ENCODE measurements at places on chromosomes 6 and 20.

DNA sequence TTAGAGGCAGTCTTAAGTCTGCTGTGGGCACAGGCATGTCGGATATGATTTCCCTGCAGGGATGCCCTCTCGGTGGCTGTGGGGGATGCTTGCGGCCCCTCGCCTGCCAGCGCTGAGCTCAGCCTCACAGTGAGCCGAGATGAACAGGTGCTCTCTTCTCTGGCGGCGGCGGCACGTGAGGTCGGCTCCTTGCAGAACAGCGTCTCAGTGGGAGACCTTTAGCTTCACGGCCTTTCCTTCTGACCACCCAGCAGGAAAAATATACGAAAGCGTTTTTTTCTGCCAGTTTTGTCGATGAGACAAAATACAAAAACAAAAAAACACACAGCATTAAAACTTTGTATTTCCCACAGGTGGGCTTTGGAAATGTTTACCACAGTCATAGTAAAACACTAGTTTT is 23.6 kb downstream of the FOXA2 start:
- DNase-seq: no peak

GRCh38 chr6:155408981-155409380 is 46.7 kb downstream of the NOX3 start:
- no peak for DNase-seq

DNA sequence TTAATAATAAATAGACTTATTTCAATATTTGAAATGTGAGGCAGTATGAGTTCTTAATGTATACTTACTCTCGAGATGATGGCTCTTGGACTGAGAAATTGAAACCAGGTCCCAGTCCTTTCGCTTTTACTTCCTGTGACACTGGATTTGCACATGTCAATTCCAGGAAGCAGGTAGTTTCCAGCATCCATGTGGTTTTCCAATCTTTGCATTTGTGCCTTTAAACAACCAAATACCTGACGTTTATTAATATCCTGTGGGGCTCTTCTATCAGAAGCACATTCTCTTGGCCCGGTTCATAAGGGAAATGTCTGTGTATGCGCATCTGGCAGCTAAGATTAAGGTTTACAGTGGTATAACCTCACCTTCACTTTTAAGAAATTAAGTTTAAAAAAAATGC is 13.1 kb downstream of the UTRN start:
- no peak for DNase-seq

DNA sequence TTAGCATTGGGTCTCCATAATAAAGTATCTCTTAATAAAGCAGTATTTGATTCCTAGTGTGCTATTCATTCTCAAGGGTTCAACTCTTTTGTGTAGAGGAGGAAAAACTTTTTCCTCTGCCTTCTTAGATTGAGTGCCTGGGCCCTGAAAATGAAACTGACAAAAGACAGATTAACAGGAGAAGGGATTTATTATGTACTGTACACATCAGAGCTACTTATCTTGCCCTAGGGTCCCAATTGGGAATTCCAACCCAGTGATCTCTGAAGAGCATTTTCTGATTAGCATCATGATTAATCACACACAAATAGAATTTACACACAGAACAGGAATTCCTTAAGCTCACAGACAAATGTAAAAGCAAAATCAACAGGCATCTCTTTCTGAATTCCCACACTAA is 128.9 kb downstream of the CD164 start:
- no peak for DNase-seq

DNA sequence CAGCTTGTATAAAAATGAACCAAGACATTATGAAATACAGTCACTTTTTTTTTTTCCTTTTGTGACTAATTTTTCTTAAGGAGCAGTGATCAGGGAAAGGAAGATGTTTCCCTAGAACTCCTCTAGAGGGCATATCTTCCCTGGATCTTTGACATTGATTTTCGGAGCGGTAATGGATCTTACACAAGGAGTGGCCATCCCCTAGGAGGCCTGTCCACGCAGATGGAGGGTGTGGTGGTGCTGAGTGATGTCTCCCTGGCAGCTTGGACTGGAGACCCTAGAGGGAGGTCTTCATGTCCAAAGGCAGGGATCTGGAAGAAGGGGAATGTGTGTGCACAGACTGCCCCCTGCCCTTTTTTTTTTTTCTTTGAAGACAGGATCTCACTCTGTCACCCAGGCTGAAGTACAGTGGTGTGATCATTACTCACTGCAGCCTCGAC is 7.0 kb upstream of the KIFC1 start:
- no peak for DNase-seq

GRCh38 chr6:135780326-135780725 is 71.2 kb upstream of the PDE7B start:
- no peak for DNase-seq

GRCh38 chr6:92184933-92185332 is 1234.4 kb downstream of the EPHA7 start:
- no peak for DNase-seq

- no peak for DNase-seq
Measured at GRCh38 chr6:68342286-68342685, 292.8 kb upstream of the ADGRB3 start.

- no peak for DNase-seq
Measured at GRCh38 chr6:130961148-130961547, 101.9 kb downstream of the EPB41L2 start.

GRCh38 chr6:36020154-36020553 is 4.3 kb downstream of the SLC26A8 start:
- no peak for DNase-seq

GRCh38 chr6:109894181-109894580 is 83.9 kb upstream of the GPR6 start:
- no peak for DNase-seq

DNA sequence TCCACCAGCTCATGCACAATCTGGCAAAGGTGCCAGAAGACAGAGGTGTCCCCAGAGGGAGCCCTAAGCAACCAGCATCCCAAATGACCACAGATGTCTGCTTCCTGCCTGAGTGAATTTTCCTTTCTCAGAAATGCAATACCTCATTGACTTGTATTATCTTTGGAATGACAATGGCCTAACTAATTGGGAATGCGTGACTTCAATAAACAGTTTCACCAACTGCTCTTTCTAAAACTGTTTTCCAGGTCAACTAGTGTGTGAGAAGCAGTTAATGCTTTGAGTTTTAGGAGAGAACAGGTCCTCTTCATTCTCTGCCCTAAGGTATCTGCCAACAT is 108.9 kb upstream of the SNX9 start:
- no peak for DNase-seq

GRCh38 chr6:148414836-148415235 is 72.2 kb downstream of the SASH1 start:
- no peak for DNase-seq

GRCh38 chr6:12718015-12718414 is 1.4 kb downstream of the PHACTR1 start:
- no peak for DNase-seq

DNA sequence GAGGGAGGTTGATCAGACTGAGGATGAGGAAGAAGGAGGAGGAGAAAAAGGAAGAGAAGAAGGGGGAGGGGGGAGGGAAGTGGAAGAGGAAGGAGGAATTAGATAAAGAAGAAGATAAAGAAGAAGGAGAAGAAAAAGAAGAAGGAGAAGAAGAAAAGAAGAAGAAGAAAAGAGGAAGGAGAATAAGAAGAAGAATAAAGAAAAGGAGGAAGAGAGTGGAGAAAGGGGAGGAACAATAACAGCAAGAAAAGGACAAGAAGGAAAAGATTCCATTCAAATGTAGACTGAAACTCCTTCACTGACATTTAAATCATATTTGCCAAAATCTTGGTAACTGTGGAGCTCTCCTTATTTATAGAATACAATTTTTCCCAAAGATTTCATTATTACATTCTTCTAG is 34.3 kb upstream of the RCAN2 start:
- no peak for DNase-seq

DNA sequence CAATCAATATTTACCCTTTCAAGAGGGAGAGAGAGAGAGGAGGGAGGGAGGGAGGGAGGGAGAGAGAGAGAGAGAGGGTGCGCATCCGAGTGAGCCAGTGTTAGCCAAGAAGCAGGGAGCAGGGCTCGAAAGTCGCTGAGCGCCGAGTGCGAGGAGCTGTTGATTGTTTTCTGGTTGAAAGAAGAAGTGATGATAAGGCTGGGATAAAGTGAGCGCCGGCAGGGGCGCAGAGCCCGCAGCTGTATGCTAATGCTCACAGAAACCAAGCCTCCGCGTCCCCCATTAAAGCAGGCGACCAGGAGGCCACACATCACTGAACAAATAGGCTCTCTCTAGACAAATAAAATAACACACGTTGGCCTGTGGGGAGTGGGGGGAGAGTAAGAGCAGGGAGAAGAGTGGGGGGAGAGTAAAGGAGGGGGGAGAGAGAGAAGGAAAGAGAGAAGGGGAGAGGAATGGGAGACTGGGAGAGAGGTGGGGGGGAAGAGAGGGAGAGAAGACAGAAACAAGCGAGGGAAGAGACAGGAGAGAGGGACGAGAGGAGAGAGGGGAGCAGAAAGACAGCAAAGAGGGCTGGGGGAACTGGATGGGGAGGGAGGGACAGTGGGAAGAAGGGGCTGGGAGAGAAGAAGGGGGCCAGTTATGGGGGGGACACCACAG is 5.0 kb upstream of the INSM1 start:
- no peak for DNase-seq

DNA sequence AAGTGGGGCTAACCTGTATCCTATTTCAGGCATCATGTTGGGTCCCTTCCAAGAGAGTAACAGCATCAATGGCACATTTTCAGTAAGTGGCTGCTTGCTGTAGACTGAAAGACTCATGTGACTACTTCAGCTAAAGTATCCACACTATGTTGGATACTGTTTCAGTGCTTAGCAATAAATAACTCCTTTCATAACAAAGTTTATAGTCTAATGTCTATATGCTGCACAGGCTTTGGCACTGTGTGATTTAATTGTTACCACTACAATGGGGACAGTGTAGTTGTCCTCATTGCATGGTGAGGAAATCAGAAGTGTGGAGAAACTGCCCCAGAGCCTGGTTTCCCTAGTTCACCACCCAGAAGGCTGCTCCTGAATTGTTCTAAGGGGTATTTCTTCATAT is 318.0 kb upstream of the PTCHD4 start:
- no peak for DNase-seq

DNA sequence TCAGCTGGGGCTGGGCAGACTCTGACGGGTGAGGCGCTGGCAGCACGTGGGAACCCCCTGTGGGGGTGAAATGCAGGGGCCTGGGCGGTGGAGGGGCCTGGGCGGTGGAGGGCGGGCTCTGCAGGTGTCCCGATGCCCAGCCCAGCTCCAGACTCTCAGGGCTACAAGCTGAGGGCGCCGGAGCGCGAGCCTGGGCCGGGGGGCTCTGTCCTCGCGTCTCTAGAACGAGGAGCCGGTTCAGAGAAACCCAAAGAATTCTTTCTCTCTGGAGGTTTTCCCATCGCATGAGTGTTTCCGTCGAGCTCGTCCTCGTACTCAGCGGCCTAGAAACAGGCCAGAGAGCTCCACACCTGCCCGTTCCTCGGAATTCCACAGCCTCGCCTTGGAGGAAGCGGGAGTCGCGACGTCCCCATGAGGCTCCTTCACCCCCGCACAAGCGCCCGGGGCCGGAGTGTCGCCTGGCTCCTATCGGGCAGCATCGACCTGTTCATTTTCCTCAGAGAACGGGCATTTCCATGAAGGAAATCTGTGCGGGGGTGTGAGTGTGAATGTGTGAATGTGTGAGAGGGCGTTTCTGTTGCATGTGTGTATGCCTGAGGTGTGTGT is 76.9 kb downstream of the SMOC2 start:
- DNase-seq: no peak

- DNase-seq: no peak
Measured at GRCh38 chr6:134534708-134535149, 216.8 kb upstream of the SGK1 start.

DNA sequence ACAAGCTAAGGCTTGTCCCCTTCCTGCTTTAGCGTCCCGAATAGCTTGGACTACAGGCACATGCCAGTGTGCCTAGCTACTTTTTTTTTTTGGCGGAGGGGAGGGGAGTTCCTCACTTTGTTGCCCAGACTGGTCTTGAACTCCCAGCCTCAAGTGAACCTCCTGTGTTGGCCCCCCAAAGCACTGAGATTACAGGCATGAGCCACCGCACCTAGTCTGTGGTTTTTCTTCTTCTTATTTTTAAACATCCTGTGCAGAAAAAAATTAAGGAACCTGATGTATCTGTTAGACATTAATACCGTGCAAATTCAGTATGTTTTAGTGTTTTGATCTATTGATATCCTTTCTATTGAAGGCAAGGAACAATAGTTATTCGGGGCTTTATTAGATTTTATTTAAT is 25.7 kb downstream of the HIVEP1 start:
- DNase-seq: no peak

DNA sequence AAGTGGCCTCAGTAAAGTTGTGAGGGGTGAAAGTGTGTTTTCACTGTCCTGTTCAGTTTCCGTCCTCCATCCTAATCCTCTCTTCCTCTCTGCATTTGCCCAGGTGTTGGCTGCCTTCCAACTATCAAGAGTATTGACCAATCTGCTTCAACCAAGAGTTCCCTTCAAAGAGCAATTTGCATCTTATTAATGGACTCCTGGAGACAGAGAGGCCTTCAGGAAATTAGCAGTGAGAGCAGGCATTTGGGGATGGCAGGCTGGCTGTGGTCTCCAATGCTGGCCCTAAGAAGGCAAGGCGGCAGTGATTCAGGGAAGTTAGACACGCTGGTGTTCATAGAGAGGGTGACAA is 77.2 kb downstream of the GPR6 start:
- DNase-seq: no peak

DNA sequence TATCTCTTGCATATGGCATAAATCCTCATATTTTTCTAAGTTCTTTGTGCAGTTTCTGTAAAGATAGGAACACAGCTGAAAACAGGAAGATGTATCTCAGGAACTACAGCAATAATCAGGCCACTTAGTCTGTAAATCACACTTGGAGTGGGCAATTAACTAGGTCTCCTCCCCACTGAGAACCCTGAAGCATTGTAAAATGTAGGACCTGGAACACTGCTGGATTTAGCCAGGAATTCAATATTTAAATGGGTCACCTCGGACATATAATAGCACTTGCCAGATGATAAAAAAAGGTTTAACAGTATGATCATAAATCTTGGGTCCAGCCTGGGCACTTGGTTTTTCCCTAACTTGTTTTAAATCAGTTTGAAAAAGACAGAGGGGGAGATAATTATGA is 155.0 kb downstream of the GRM1 start:
- DNase-seq: no peak

DNA sequence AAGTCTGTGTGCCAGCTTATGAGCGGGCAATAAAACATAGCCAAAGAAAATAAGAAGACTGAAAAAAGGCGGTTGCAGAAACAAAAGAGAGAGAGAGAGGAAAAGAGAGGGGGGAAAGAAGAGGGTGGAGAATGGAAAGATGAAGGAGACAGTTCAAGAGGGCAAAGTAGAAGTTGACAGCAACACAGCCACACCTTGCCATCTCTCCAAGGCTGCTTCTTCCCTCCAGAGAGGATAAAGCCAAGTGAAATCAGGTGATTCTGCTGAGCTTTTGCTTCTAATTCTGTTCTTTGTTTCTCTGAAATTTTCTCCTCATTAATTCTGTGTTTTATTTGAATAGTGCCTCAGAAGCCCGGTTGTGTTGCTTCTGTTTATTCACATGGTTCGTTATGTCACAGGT is 48.5 kb downstream of the PTPRK start:
- DNase-seq: no peak
